Vagina (tissue), 2 donors: ENCODE measurements at places on chromosomes 12 and 14.

DNA sequence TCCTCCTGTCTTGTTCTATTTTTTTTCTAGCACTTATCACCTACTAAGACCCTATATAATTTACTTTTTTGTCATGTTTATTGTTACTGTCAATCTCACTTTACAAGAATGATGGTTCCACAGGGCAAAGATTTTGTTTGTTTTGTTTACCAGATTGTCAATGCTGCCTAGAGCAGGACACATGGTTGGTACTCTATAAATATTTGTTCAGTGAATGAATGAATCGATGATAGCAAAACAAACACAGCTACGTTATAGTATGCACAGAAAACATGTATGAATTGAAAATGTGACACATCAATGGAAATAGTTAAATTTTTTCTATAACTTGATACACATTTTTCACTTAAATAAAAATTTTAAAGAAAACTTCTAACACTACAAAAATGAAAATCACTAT is 67.1 kb upstream of the KRR1 start:
- DNase-seq = no peak

DNA sequence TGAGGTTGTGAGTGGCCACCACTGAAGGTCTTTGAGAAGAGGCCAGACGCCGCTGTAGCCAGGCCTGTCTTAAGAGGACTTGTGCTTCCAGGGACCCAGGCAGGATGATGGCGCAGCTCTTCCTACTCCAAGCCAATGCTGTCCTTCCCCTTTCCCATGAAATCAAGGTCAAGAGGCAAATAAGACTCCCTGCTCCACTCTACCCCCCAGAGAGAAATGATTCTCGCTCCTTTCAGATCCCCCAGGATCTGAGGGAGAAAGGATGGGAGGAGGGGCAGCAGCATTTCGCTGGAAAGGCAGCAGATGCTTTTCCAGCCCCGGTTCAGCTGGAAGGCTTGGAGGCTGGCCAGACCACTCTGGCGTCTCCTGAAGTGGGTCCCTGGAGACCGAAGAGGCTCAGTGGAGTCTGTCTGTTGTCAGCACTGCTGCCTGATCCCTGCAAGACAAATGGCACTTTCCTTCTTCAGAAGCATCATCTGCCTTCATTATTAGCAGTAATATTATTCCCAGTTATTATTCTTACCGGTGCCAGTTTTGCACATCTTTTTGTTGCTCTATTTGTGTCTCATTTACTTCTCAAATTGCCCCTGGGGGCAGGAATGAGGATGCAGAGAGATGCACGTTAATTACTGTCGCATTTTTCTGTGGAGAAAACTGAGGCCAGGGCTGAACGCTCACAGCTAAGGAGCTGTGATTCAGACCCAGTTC is 51.4 kb downstream of the C14orf132 start:
- DNase-seq = no peak

- no peak for DNase-seq
Measured at GRCh38 chr12:115609347-115609746, 668.1 kb downstream of the MED13L start.

GRCh38 chr12:101204602-101205304 is 5.3 kb downstream of the SLC5A8 start:
- DNase-seq = no peak

DNA sequence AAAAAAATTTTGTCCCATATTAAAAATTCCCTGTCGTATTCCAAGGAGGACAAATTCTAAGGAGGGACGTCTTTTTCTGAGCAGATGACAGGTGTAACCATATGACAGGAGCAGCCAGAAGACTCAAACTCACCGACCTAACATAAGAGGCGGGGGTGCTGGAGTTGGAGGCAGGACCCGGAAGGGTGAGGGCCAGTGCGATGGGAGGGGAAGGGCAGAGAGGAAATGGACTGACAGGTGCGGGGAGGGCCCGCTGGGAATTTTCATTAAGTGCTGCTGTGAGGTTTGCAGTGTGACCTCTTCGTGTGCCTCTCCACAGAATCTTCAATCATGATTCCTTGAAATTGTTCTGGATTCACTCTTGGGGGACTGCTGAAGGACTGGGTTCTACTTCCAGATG is 189.4 kb downstream of the NTF3 start:
- DNase-seq = no peak

- DNase-seq = no peak
Measured at GRCh38 chr12:103012884-103013283, 55.4 kb downstream of the ASCL1 start.

- no peak for DNase-seq
Measured at GRCh38 chr12:124463341-124463921, 104.0 kb downstream of the NCOR2 start.

- no peak for DNase-seq
Measured at GRCh38 chr14:54762296-54762695, 140.3 kb downstream of the GCH1 start.

GRCh38 chr14:33555710-33556350 is 395.0 kb downstream of the EGLN3 start:
- DNase-seq = no peak

DNA sequence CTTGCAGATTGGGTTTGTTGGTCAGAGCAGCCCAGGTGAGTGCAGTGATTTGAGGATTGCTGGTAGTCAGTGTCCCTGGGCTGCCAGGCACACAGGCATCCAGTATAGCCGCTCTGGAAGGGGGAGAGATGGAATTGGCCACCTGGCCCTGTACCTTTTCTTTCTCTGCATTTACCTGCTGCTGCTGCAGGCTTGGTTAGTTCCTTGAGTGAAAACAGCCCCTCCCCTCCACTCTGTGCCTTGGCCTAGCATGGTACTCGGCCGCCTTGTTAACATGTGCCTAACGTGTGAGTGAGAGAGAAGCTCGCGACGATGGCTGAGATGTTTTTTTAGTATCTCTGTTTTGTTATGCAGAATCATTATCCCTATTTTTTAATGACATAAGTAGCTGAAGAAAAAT is 49.3 kb upstream of the AMN start:
- DNase-seq = no peak

DNA sequence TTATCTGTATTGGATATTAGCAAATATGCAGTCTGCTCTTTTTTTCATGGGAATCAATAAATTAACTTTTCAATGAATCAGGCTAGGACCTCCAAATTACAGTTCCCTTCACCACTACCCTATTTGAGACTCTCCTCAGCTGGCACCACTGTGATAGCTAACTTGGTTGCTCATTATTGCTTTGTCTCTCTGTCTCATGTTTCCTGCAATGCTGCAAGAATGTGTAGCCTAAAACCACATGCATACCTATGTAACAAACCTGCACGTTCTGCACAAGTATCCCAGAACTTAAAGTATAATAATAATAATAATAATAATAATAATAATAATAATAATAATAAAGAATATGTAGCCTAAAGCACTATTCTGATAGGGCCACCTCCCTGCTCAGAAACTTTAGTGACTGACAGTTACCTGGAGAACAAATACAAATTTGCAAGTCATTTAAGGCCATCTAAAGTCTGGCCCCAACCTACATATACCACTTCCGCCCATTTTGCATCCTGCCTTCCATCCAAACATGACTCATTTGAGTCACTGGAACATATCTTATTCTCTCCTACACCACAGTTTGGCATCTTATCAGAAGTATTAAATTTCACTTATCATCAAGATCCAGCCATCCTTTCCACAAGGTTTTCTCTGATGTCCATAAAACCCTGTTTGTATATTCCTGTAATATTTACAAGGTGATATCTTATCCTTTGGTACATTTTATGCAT is 215.1 kb downstream of the LRRK2 start:
- no peak for DNase-seq
